Stomach (tissue), 19 donors: ENCODE measurements at places on chromosomes 1 and 21.

- H3K36me3 ChIP-seq, result no peaks in the 10 kb centered on the region
- H3K4me1 ChIP-seq, result no peaks in the 10 kb centered on the region
- H3K27ac ChIP-seq, result no peak overlapping the region
Observed at GRCh38 chr1:220573836-220574235, 45.9 kb downstream of the MARK1 start.

DNA sequence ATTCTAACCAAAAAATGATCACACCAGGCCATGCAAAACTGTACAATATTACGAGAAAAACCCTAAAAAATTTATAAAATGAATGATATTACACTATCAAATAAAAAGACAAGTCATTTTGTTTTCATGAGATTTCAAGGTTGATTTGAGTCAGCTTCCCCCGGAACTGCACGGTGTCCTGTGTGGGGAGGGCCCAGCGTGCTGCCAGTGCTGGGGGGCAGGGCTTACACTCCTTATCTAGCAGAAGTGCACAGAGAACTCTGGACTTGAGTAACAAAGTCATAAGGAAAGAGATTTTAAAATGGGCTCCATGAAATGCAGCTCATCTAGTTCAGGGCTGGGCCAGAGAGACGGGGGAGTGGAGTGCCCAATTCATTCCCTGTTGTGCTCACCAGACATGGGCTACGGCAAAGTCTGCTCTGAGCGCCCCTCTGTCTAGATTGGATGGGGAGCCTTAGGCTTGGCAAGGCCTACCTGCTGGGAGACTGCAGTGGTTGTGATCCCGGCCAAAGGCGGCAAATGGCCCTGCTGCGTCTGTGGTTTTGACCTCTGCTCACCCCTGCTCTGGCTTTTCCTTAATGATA is 50.1 kb downstream of the COQ8A start:
- H3K27ac ChIP-seq, result peak overlapping the region; percentile 64
- no peak for DNase-seq
- peaks cover 66% of the 10 kb centered on the region for H3K4me1 ChIP-seq
- no peak overlapping the region for H3K4me3 ChIP-seq

GRCh38 chr1:21024918-21025317 is 151.8 kb downstream of the EIF4G3 start:
- H3K36me3 ChIP-seq, result no peaks in the 10 kb centered on the region
- peaks cover 42% of the 10 kb centered on the region for H3K4me1 ChIP-seq
- no peak overlapping the region for H3K27ac ChIP-seq
- no peaks in the 10 kb centered on the region for H3K27me3 ChIP-seq
- DNase-seq, result no peak

- no peak overlapping the region for H3K27ac ChIP-seq
- no peak overlapping the region for H3K4me3 ChIP-seq
- DNase-seq, result no peak
- H3K27me3 ChIP-seq, result no peaks in the 10 kb centered on the region
- H3K36me3 ChIP-seq, result peaks cover 100% of the 10 kb centered on the region
- peaks cover 14% of the 10 kb centered on the region for H3K4me1 ChIP-seq
Observed at GRCh38 chr1:145747398-145748247, 28.3 kb downstream of the CD160 start.

DNA sequence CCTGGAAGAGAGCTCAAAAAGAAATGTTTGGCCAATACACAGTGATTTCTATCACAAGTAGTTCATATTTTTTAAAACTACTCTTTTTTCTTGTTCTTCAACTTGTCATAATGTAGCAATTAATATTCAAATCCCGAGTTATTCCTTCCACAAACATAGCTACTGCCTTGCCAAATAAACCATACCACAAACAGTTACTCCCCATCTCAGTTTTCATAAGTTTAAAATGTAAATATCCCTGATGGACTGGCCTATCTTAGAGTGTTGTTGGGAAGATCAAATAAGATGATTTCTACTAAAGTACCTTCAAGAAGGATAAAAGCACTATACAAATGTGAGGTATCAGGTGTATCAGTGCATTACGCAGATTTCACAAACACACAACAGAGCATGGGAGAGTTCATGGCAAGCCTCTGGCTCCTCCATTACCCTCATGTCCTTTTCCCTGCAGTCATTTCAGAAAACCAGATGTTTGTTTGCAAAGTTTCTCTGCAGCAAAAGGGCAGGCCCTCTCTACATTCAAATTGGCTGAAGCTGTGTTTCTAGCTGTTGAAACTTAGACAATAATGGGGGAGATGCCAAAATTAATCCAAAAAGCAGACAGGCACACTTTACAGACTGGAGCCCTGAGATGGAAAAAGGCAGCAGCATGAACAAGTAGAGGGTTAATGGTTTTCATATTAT is 16.1 kb downstream of the WLS start:
- no peaks in the 10 kb centered on the region for H3K36me3 ChIP-seq
- no peak for DNase-seq
- H3K4me3 ChIP-seq, result no peak overlapping the region
- peaks cover 28% of the 10 kb centered on the region for H3K4me1 ChIP-seq

GRCh38 chr1:27536767-27537166 is 46.8 kb upstream of the WASF2 start:
- H3K27ac ChIP-seq, result no peak overlapping the region
- H3K4me3 ChIP-seq, result no peak overlapping the region
- peaks cover 33% of the 10 kb centered on the region for H3K36me3 ChIP-seq
- DNase-seq, result no peak
- H3K4me1 ChIP-seq, result peaks cover 24% of the 10 kb centered on the region

- peak overlapping the region; percentile 80 for H3K27ac ChIP-seq
- no peaks in the 10 kb centered on the region for H3K27me3 ChIP-seq
- peak; percentile 76 for DNase-seq
- peak overlapping the region; percentile 92 for H3K4me3 ChIP-seq
Observed at GRCh38 chr1:236395230-236395946, 1.3 kb downstream of the EDARADD start.

DNA sequence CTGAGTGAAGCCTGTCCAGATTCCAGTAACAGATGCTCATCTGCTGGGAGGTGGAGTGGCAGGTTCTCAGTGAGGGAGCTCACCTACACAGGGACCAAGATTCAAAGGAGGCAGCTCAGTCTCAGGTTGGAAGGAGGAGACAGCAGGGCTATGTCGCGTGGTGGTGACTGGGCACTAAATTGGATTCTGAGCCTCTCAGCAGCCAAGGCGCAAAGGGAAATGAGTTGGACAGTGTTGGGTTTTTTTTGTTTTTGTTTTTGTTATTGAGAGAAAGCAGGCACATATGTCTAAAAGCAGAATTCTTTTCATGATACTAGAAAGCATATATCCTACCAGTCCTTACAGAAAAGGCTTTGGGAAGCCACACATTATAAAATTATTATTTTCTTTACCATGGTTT is 26.2 kb downstream of the UMODL1 start:
- H3K27ac ChIP-seq, result no peak overlapping the region
- H3K36me3 ChIP-seq, result no peaks in the 10 kb centered on the region
- H3K4me1 ChIP-seq, result peaks cover 5% of the 10 kb centered on the region
- no peak overlapping the region for H3K4me3 ChIP-seq
- DNase-seq, result no peak
- H3K27me3 ChIP-seq, result no peaks in the 10 kb centered on the region

- peaks cover 10% of the 10 kb centered on the region for H3K27me3 ChIP-seq
- peak overlapping the region; percentile 49 for H3K4me3 ChIP-seq
- H3K27ac ChIP-seq, result peak overlapping the region; percentile 69
- no peaks in the 10 kb centered on the region for H3K36me3 ChIP-seq
- H3K4me1 ChIP-seq, result peaks cover 19% of the 10 kb centered on the region
Observed at GRCh38 chr1:206909161-206909882, 12.1 kb downstream of the IL24 start.

DNA sequence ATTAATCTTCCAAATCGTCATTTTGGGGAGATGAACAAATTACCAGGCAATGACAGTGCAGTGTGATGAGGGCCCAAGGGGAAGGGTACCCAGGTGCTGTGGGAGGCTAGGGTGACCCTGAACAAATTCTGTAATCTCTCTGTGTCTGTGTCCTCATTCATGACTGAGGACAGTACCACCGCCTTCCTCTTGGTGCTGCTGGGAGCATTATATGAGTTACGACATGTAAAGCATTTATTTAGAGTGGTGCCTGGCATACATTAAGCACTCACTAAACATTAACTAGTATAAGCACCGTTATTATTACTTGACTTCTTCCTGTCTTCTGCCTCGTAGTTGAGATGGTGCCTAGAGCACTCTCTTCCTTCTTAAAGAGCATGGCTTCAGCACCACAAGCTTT is 468.2 kb upstream of the VAMP3 start:
- DNase-seq, result no peak
- no peaks in the 10 kb centered on the region for H3K36me3 ChIP-seq
- H3K4me3 ChIP-seq, result no peak overlapping the region
- H3K27me3 ChIP-seq, result no peaks in the 10 kb centered on the region
- H3K27ac ChIP-seq, result no peak overlapping the region

GRCh38 chr1:147334292-147334691 is 91.8 kb downstream of the CHD1L start:
- DNase-seq, result peak; percentile 21
- H3K4me3 ChIP-seq, result no peak overlapping the region
- H3K27me3 ChIP-seq, result no peaks in the 10 kb centered on the region
- H3K27ac ChIP-seq, result no peak overlapping the region
- no peaks in the 10 kb centered on the region for H3K4me1 ChIP-seq
- no peaks in the 10 kb centered on the region for H3K36me3 ChIP-seq

DNA sequence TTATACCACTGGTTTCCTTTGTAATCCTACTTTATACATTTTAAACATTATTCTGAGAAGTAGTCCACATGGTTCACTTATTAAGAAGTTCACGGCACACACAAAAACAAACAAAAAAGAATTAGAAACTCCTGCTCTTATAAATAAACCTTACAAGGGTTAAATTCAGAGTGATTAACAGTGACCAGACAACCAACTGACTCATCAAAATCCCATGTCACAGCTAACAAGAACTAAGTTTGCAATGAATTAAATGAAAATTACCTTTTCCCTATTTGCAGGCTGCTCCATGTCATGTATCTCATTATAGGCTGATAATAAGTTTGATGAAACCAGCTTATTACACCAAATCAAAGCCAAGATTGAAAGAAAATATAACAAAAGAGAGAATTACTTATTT is 77.5 kb downstream of the PUM1 start:
- no peak for DNase-seq
- H3K4me1 ChIP-seq, result peaks cover 25% of the 10 kb centered on the region
- H3K27ac ChIP-seq, result no peak overlapping the region

GRCh38 chr1:161131523-161132409 is 701 bp downstream of the DEDD start:
- H3K4me1 ChIP-seq, result peaks cover 71% of the 10 kb centered on the region
- H3K27ac ChIP-seq, result peak overlapping the region; percentile 90
- H3K36me3 ChIP-seq, result peaks cover 31% of the 10 kb centered on the region
- no peaks in the 10 kb centered on the region for H3K27me3 ChIP-seq
- DNase-seq, result no peak

- peaks cover 52% of the 10 kb centered on the region for H3K4me1 ChIP-seq
- H3K4me3 ChIP-seq, result peak within 1 kb of the TSS; percentile 92
- H3K27me3 ChIP-seq, result no peaks in the 10 kb centered on the region
- peak within 1 kb of the TSS; percentile 94 for H3K27ac ChIP-seq
Observed at GRCh38 chr21:36156815-36157670, at the start of gene DOP1B. DOP1B (plus strand) TSS chr21:36156824; CDS start chr21:36164734, 7,910 bp downstream.

- no peak overlapping the region for H3K4me3 ChIP-seq
- H3K36me3 ChIP-seq, result no peaks in the 10 kb centered on the region
- DNase-seq, result no peak
- peak overlapping the region; percentile 70 for H3K27ac ChIP-seq
Observed at GRCh38 chr1:171139890-171140289, 45.2 kb upstream of the FMO2 start.

- no peak overlapping the region for H3K4me3 ChIP-seq
- DNase-seq, result no peak
- H3K36me3 ChIP-seq, result no peaks in the 10 kb centered on the region
- H3K27me3 ChIP-seq, result no peaks in the 10 kb centered on the region
Observed at GRCh38 chr1:101311146-101311920, 74.5 kb downstream of the S1PR1 start.

GRCh38 chr1:231040800-231041718 is 1.0 kb upstream of the FAM89A start:
- peak; percentile 70 for DNase-seq
- H3K27ac ChIP-seq, result peak overlapping the region; percentile 83
- peaks cover 32% of the 10 kb centered on the region for H3K27me3 ChIP-seq
- no peaks in the 10 kb centered on the region for H3K36me3 ChIP-seq
- H3K4me1 ChIP-seq, result peaks cover 34% of the 10 kb centered on the region
- peak overlapping the region; percentile 85 for H3K4me3 ChIP-seq

DNA sequence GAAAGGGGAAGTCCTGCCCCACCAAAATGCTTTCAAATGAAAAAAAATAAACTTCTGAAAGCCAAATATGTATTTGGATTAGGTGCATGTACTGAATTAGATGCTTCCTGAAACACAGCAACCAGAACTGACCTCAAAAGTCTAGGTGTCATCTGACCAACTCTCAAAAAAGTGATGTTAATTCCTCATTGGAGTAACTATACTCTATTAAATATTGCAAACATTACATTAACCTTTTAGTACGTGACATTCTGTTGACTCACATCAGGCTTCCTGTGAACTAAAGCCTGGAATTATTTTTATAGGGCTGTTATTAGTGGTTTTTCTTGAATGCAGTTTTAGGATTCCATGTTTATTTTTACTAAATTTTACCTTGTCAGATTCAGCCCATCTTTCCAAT is 73.5 kb downstream of the ASTN1 start:
- DNase-seq, result no peak
- no peak overlapping the region for H3K4me3 ChIP-seq
- H3K27me3 ChIP-seq, result no peaks in the 10 kb centered on the region
- no peaks in the 10 kb centered on the region for H3K4me1 ChIP-seq
- no peaks in the 10 kb centered on the region for H3K36me3 ChIP-seq

DNA sequence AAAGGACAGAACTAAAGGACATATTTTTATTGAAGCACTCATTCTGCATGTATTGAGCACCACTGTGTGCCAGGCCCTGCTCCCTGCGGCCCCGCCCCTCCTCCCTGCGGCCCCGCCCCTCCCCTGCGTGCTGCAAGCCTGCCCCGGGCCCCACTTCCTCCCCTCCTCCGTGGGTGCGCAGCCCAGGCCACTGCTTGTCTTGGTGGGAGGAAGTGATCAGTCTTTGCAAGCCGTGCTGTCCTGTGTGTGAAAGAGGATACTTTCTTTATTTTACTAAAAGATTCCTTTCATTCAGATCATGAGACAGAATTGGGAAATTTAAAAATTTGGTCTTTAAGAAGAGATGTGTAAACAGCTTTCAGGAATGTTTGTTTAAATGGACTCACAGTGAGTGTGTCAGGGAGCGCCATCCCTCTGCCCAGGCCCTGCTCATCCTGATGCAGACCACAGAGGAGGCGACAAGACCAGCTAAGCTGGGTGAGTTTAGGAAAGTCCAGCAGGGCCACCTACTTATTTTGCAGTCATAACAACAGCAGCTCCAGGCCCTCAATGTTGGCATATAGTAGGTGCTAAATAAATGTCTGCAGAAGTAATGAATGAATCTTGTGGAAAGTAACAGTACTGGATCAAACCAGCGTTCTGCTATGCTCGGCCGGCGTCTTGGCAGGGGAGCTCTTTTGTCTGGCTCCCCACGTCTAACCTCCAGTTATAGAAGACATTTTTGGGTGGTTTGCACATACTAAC is 88.3 kb upstream of the SELENON start:
- no peak overlapping the region for H3K27ac ChIP-seq
- H3K4me3 ChIP-seq, result no peak overlapping the region
- peak; percentile 46 for DNase-seq
- H3K4me1 ChIP-seq, result peaks cover 59% of the 10 kb centered on the region
- no peaks in the 10 kb centered on the region for H3K36me3 ChIP-seq
